ENCODE measurements at places on chromosomes 12 and 14. TPM values are rescaled to one million over a fixed set of nuclear protein-coding genes. Genes with fewer than 3 reads are reported as not detected.

GRCh38 chr14:102235275-102235897, 69.6 kb downstream of the MOK start:
- DNase-seq: peak; percentile 86

DNA sequence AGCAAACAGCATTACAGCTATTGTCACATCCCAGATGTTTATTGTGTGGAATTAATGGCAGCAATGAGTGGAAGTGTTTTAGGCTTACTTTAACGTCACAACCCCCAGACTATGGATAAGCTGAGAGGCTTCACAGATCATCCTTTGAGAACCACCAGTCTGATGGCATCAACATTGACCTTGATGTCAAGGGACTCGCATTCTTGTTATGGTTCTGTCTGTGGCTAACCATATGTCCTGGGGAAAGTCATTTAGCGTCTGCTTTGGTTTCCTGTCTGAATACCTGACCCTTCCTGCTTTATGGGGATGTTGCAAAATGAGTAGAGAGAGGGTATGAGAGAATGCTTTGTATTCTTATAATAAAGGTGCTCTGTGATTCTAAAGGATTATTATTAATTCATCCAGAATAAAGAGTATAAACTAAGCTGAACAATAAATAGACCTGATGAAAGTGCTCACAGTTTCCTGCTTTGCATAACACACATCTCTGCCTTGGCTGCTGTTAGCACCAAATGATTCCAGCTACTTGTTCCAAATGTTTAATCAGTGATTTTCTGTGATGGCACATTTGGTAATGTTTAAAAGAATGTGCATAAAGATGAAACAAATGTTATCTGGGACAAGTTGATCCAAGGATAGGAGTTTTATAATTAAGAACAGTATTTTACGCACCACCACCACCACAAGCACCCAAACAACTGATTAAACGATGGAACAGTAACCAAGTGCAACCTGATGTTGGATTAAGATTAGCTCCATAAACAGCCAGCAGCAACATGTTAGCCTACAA, 116.9 kb upstream of the LRIG3 start:
- DNase-seq: no peak

GRCh38 chr12:31915446-31915845, 43.8 kb upstream of the RESF1 start:
- DNase-seq: no peak

- DNase-seq: no peak
These were observed 2.9 kb downstream of the CDKN1B start for GRCh38 chr12:12720052-12720451.

- no peak for DNase-seq
These were observed 465.8 kb downstream of the APAF1 start for GRCh38 chr12:99110868-99111267.

DNA sequence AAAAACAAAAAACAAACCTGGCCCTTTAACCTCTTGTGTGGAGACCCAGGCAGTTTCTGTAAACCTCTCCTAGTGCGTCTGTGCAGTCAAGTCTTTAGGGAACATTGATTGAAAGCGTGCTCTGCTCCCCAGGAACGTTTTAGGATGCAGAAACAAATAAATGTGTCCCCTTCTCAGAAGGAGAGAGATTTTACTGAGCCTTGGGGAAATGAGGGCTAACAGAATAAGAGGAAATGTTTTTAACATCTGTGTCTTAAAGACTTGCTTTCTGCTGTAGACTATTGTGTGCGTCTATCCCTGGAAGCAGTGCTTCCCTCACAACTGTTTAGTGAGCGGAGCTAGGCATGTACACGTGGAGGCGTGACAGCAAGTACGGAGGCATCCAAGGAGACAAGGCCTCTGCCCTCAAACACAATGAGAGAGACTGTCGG, 54.3 kb downstream of the TECPR2 start:
- no peak for DNase-seq

- DNase-seq: no peak
These were observed 82.6 kb downstream of the TAOK3 start for GRCh38 chr12:118290130-118290529.

GRCh38 chr12:113408756-113409298, 5.1 kb upstream of the SDS start:
- no peak for DNase-seq

The SOX5 gene
- total RNA-seq: 1.1 TPM

The CHD8 gene
- 125 TPM for total RNA-seq
